ENCODE measurements at places on chromosomes 16 and 17.

GRCh38 chr16:66790130-66790733 lies 11.2 kb downstream of the TERB1 start:
- no peak for DNase-seq

- no peak for DNase-seq
Measured at GRCh38 chr16:22927306-22927705, 113.3 kb downstream of the HS3ST2 start.

DNA sequence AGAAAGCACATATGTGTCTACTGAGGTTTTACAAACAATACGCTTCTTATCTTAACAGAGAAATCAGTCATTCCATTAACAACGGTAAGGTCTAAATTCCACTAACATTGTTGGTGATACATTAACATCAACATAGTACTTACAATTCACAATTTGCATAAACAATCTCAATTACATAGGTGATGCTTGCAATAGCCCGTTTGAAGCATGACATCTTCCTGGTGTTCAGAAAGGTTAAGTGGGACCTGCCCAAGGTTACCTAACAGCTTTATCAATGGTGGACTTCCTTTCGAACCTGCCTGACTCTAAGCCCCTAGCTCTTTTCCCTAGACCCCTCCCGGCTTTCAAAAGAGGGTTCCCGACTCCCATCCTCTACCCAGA lies 699 bp downstream of the FAM222B start:
- no peak for DNase-seq

DNA sequence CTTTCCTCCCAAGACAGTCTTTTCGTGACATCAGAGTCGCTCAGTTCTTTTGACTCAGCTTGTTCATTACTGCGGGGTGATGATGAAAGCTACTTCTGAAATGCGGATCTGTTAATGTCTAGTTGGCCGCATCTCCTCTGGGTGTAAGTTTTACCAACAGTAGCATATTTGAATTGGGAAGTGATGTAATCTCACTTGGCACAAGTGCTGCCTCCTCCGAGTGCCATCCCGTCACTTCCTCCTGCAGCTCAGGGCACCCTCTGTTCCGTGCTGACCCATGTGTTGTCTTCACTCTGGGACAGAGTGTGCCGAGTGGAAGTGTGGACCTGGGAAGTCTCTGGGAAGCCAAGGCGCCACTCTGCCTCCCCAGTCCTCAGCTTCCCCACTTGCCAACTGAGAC lies 8.9 kb downstream of the ADAD2 start:
- DNase-seq, result no peak

GRCh38 chr16:4337540-4338088 lies 13.5 kb downstream of the PAM16 start:
- DNase-seq, result no peak

Measured in urinary bladder (tissue), 4 donors.